ENCODE measurements at places on chromosomes 2 and 18. TPM values are rescaled to one million over a fixed set of nuclear protein-coding genes. Genes with fewer than 3 reads are reported as not detected.
A peak's percentile ranks its signal among the peaks of the same experiment; 100 is the strongest.

- DNase-seq = no peak
These were observed 286.0 kb downstream of the LPIN1 start for GRCh38 chr2:12032398-12032797.

DNA sequence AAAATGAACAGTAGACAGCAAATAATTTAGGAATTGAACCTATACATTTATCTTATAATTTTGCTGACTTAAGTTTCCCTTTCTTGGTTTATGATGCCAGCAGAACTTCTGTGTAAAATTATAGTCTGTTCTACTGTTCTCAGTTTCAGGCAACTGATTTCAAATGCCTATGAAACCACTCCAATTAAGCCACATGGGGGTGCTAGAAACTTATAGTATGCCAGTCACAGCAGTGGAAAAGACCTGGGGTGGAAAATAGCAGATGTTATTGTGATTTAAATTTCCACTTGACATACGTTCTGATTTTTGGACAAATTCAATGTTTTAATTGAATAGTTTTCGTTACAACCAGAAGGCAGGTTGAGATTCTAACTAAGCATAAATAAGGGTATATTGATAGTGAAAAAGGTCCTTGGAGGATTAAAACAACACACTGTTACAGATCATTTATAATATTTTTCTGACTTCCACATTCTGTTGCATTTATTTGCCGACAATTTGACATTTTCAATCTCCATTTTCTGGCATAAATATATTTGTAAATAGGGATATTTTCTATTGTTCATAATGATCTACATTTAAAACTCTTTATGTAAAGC is 61.4 kb downstream of the CPS1 start:
- no peak for DNase-seq

Gene IL1F10
- not detected for polyA plus RNA-seq

DNA sequence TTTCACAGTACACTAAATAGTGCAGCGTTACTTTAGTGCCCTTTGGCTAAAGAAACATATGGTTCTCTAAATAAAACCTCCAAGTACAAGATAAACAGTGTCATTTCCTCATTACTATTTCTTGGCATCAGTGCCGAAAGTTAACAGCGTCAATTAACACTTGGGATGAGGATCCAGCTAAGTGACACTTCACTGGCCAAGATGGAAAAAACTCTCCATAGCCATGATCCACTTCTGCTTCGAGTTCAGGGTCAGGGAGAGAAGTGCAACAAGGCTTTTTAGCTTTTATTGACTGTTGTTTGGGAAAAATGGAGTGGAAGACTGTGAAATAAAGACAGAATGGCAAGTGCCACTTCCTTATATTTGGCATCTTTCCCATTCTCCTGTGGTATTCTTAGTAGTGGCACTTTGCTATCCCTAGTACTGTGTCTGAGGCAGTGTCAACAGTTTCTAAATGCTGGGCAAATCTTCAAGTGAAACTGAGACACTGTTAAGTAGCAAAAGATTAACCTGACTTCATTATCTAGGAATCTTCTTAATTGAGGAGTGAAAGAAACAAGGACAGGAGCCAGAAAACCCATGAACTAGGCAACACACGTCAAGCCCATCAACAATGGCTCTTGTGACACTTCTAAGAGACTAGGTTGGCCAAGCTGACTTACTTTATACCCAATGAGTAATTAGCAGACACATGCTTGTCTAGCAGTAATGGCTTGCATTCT is 222.5 kb upstream of the SESTD1 start:
- DNase-seq = no peak

Gene ANKRD53
- not detected for polyA plus RNA-seq

- no peak for DNase-seq
These were observed 2.7 kb downstream of the CXCR4 start for GRCh38 chr2:136115183-136115761.

Gene SERPINB3
- polyA plus RNA-seq = not detected

Gene MC5R
- polyA plus RNA-seq = not detected

DNA sequence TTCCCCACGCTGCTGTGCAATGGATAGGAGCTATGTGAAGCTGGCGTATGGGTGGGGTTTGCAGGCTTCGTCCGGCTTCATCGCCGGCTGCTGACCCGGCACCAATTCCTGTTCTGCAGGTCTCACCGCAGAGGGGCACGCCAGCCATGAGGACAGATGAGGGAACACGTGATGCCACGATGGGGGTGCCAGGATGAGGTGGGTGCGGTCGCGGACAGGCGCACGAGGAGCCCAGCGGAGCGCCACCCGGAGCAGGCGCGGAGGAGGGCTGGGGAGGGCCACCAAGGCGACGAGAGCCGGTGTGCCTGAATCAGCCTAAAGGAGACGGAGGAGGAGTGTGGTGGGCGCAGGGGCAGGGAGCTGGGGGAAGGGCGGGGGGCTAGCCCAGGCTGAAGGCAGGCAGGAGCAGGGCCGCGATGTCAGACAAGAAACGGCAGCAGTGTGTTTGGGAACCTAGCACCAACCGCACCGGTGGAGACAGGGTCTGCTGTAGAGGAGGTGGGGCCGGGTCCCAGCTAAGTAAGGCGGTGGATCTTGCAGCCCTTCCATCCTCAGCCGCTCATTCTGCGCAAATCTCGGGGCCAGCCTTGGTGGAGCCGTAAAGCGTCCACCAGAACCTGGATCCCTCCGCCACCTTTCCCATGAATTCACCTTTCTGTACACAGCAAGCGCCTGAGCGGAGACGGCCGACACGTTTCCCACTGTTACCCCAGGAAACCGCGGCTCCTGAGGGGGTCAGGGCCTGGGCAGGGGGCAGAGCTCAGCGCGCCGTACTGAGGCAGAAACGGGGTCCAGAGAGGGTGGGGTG is 17.0 kb upstream of the CD8A start:
- peak; percentile 86 for DNase-seq

DNA sequence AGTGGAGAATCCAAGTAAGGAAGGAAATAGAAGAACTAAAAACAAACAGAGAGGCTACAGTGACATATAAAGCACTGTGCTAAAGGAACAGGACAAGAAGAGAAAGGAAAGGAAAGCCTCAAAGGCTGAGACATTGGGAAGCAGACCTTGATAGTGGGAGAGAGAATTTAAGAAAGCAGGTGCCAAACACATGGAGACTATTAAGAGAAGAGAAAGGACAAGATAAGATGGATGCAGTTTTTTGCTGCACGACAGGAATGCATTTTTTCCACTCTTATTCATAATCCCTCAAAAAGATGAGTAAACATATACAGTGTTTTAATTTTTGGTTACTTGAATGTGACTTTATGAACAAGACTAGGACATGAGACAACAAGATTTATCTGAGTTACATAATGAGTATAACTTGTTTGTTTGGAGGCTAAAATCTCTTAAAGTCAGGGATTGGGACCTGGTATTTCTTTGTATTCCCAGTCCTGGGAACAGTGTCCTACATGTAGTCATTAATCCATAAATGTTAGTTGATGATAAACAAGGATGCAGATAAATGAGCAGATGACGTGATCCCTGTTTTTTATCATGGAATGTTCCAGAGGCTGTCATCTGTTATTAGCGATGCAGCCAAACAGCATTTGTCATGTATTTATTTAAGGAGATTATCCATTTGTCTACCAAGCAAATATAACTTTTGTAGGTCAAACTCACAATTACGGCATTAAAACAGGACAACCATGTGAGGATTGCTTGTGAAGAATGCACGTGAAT is 141.7 kb downstream of the DNER start:
- DNase-seq = no peak

DNA sequence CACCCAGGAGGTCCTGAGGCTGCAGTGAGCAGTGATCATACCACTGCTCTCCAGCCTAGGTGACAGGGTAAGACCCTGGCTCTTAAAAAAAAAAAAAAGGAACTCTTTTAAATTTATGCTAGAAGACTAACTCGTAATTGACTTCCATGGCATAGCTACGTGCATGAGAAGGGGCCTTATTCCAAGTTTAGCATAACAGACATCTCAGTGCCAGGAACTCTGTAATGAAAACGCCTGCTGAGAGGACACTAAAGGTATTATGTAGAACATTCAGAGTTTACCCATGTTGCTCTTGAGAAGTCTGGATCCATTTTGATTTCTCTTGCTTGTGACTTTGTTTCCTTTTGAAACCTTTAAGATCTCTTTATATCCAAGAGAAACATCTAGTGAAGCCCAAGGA is 276.0 kb downstream of the ZNF407 start:
- DNase-seq = no peak
